Adrenal gland (tissue), 19 donors: ENCODE measurements at places on chromosomes 13 and 19.
A peak's percentile ranks its signal among the peaks of the same experiment; 100 is the strongest.

GRCh38 chr13:74210693-74211393 is 76.6 kb upstream of the KLF12 start:
- no peak for DNase-seq

- DNase-seq, result no peak
Observed at GRCh38 chr13:76944456-76944855, 3.9 kb upstream of the ACOD1 start.

GRCh38 chr19:45103156-45103507 is 10.2 kb downstream of the PPP1R37 start:
- no peak for DNase-seq

DNA sequence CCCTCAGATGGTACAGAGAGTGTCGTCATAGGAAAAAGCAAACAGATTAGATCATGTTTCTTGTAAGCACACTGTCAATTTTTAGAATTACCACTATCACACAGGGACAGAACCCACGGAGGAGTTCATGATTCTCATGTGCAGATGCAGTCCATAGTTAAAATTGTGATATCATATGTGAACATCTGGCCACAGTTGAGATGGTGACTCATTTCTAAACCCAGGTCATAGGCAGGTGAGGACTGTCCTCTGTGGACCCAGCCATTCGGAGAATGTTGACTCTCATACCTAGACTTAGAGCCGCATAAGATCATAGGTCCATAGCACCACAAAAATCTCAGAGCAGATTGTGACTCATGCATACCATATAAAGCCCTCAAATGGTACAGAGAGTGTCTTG is 17.8 kb upstream of the ZNF730 start:
- DNase-seq, result no peak

- peak; percentile 85 for DNase-seq
Observed at GRCh38 chr19:7799640-7800355, 30.2 kb upstream of the EVI5L start.
